Effector memory CD4-positive, alpha-beta T cell (primary cell): ENCODE measurements at places on chromosomes 1 and 21.

GRCh38 chr21:38688068-38688467, 117.7 kb upstream of the ETS2 start:
- no peaks in the 10 kb centered on the region for H3K27me3 ChIP-seq
- H3K27ac ChIP-seq, result no peak overlapping the region
- H3K4me3 ChIP-seq, result no peak overlapping the region
- H3K36me3 ChIP-seq, result no peaks in the 10 kb centered on the region

DNA sequence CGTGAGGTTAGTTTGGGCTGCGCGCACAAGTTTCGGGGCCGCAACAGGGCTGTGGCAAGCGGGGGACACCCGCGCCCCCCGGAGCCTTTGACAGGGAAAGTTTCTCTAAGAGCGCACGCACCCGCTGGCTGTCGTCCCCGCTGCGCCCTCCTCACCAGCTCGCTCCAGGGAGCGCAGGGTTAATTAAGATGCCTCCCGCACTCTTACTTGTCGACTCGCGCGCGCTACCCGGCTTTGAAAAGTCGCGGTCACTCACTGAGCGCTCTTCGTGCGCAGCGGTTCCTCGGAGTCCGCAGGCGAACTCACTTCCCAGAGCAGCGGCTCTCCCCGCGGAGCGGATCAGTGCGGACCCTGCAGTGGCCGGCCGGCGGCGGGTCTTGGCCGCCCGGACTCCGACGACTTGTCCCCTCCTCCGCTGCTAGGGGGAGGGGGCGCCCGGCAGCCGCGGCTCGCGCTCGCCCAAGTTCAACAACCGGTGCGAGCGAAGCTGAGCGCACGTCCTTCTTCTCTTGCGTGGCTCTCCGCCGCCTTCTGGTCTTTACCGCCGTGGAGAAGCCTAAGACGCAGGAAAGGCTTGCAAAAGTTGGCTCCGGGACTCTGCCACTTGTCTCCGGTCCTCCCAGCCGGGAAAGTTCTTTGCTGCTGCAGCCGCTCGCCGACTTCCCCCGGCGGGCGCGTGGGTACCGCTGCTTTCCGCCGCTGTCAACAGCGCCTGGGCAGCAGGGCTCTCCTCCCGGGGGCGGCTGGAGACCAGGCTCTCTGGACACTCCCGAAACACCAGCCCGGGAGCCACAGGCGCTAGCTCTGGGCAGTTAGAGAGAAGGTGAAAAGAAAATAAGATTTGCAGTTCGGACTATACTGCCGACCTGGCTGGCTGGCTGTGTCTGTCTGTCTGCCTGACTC, 506 bp downstream of the JUN start:
- H3K36me3 ChIP-seq, result no peaks in the 10 kb centered on the region
- peaks cover 15% of the 10 kb centered on the region for H3K4me1 ChIP-seq
- peak; percentile 6 for DNase-seq
- no peaks in the 10 kb centered on the region for H3K27me3 ChIP-seq

DNA sequence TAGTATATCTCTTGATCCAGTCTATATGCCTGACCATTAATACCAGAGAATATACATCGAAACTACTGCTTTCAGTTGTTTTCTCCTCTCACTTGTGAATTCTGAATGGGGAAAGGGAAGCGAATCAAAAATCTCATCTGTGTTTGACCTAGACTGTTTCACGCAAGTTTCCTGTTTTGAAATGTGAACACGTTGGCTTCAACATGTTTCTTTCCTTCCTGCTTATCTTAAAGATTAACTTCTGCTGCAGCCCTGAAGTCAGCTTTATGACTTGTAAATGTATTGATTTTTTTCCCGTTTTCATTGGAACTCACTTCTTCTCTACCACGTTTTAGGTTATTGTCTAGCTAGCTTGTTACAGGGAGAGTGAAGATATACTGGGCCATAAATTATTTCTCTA, 49.9 kb downstream of the SNX27 start:
- H3K4me1 ChIP-seq, result no peaks in the 10 kb centered on the region
- no peaks in the 10 kb centered on the region for H3K27me3 ChIP-seq
- DNase-seq, result no peak
- H3K4me3 ChIP-seq, result no peak overlapping the region
- peaks cover 28% of the 10 kb centered on the region for H3K36me3 ChIP-seq

DNA sequence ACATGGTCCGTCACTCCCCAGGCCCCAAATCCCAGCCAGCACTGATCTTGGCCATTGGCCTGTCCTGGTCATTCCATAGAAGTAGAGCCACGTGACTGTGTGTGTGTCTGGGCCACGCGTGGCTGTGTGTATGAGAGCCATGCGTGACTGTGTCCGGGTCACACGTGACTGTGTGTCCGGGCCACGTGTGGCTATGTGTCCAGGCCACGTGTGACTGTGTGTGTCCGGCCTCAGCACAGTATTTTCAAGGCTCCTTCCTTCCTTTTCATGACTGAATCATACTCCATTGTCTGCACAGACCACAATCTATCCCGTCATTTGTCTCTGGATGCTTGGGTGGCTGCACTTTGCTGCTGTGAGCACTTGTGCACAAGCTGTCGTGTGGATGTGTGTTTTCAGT, 67.4 kb downstream of the SKI start:
- H3K36me3 ChIP-seq, result no peaks in the 10 kb centered on the region
- H3K27me3 ChIP-seq, result no peaks in the 10 kb centered on the region
- H3K4me1 ChIP-seq, result peaks cover 91% of the 10 kb centered on the region

DNA sequence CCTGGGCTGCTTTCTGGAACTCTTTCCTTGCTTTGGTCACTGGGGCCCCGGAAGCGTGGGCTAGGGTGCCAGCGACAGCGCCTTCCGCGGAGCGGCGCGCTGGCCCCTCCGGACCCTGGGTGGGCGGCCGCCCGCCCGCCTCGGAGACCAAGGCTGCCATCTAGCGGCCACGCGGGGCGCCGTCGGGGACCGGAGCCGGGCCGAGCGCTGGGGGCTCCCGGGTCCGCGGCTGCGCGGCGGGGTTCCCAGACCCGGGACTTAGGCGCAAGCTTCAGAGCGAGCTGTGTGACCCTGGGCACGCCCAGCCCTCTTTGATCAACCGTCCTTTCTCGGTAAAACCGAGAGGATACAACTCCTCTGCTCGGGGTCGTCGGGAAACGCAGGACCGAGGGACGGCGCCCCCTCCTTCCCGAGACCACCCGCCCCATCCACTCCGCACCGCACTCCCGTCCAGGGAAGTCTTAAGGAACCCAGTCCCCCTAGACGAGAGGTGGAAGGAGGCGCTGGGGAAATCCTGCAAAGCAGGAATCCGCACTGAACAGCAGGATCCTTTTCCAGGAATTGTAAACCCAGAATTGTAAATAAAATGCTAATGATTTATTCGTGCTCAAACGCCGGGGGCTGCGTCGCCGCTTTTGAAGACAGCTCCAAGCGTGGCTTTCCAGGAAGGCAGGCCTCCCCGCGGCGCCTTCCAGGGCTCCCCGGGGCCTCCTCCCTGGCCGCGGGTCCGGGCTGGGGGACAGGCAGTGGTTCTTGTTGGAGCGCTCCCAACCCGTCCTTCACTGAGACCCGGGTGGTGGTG, 41.2 kb downstream of the RRAGC start:
- no peak overlapping the region for H3K27ac ChIP-seq
- H3K4me3 ChIP-seq, result no peak overlapping the region
- H3K27me3 ChIP-seq, result peaks cover 43% of the 10 kb centered on the region
- no peaks in the 10 kb centered on the region for H3K36me3 ChIP-seq

- H3K36me3 ChIP-seq, result peaks cover 33% of the 10 kb centered on the region
- no peak overlapping the region for H3K4me3 ChIP-seq
- peak; percentile 2 for DNase-seq
- no peaks in the 10 kb centered on the region for H3K27me3 ChIP-seq
- peaks cover 10% of the 10 kb centered on the region for H3K4me1 ChIP-seq
These were observed 177.0 kb downstream of the CLIC6 start for GRCh38 chr21:34845521-34846451.

- peaks cover 49% of the 10 kb centered on the region for H3K36me3 ChIP-seq
- no peaks in the 10 kb centered on the region for H3K27me3 ChIP-seq
- peak; percentile 37 for DNase-seq
- H3K4me1 ChIP-seq, result peaks cover 1% of the 10 kb centered on the region
These were observed 4.6 kb downstream of the DMAP1 start for GRCh38 chr1:44217809-44218410.

DNA sequence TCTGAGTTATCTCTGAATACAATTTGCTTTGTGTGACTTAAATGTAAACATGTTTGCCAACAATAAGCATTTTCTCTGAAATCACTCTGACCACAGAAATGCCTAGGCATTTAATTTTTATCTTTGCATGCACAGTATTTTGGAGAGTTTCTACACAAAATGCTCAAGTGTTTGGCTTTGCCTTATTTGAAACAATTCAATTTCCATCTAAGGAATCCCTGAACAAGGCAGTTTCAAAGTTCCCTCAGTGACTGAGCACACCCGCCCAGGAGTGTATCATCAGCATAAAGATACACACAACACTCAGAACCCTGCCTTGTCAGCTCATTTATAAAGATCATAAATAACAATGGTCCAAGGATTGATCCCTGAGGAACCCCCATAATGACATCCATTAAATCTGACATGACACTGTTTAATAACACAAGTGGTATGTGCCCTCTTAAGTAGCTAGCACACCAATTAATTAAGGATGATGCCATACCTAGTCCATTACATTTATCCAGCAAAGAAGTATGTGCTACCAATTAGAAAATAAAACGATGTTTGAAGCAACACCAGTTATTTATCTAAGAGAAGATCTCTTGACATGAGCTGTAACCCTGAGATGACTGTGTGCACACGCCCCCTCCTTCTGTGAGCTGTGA, 585.8 kb downstream of the ADGRL2 start:
- no peaks in the 10 kb centered on the region for H3K27me3 ChIP-seq
- H3K4me3 ChIP-seq, result no peak overlapping the region
- H3K36me3 ChIP-seq, result no peaks in the 10 kb centered on the region
- no peak overlapping the region for H3K27ac ChIP-seq
- H3K4me1 ChIP-seq, result no peaks in the 10 kb centered on the region

GRCh38 chr21:46385846-46386733, 62.1 kb downstream of the PCNT start:
- no peak for DNase-seq
- H3K27ac ChIP-seq, result no peak overlapping the region
- H3K4me1 ChIP-seq, result no peaks in the 10 kb centered on the region

DNA sequence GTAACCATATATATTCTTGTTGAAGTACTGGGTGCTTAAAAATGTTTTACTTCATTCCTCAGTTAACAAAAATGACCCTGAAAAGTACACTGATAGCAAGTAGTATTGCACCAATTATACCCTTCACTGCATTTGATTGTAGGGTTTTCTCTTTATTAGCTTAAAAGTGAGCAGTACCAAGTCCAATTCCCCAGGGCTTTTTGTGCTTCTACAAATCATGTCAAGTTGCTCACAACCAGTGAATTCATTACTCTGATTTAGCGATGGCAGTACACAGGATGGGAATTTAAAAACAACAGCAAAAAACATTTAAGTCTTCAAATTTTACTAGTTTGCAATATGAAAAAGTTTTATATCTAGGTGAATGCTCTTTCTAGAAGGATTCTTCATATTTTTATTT, 436.4 kb downstream of the PTBP2 start:
- DNase-seq, result no peak
- no peaks in the 10 kb centered on the region for H3K27me3 ChIP-seq
- no peaks in the 10 kb centered on the region for H3K4me1 ChIP-seq
- H3K27ac ChIP-seq, result no peak overlapping the region
- H3K4me3 ChIP-seq, result no peak overlapping the region

DNA sequence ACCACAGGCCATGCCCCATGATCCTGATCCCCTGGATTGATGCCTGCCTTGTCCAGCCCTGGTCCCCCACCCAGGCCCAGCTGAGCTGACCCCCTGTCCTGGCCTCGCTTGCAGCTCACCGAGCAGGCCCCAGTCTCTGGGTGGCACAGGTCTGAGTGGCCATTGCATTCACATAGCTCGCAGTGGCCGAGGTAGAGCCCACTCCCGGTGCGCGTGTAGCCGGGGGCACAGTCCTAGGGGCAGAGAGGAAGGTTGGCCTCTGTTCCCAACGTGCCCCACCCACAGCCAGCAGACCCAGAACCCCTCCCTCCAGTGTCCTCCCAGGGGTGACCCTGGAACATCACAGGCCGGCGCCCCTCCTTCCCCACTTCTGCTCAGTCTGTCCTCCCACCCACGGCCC, 51.9 kb downstream of the LDLRAD2 start:
- no peak for DNase-seq
- no peaks in the 10 kb centered on the region for H3K4me1 ChIP-seq
- H3K27me3 ChIP-seq, result no peaks in the 10 kb centered on the region
- no peak overlapping the region for H3K27ac ChIP-seq
- H3K4me3 ChIP-seq, result no peak overlapping the region
- H3K36me3 ChIP-seq, result no peaks in the 10 kb centered on the region

- H3K36me3 ChIP-seq, result peaks cover 64% of the 10 kb centered on the region
- DNase-seq, result no peak
- peaks cover 55% of the 10 kb centered on the region for H3K4me1 ChIP-seq
- peak overlapping the region; percentile 40 for H3K27ac ChIP-seq
These were observed 16.2 kb downstream of the LAPTM5 start for GRCh38 chr1:30741239-30741894.

GRCh38 chr1:38587766-38588165, 271.8 kb downstream of the RRAGC start:
- H3K27ac ChIP-seq, result no peak overlapping the region
- H3K4me3 ChIP-seq, result no peak overlapping the region
- no peaks in the 10 kb centered on the region for H3K4me1 ChIP-seq
- H3K27me3 ChIP-seq, result no peaks in the 10 kb centered on the region
- no peak for DNase-seq

DNA sequence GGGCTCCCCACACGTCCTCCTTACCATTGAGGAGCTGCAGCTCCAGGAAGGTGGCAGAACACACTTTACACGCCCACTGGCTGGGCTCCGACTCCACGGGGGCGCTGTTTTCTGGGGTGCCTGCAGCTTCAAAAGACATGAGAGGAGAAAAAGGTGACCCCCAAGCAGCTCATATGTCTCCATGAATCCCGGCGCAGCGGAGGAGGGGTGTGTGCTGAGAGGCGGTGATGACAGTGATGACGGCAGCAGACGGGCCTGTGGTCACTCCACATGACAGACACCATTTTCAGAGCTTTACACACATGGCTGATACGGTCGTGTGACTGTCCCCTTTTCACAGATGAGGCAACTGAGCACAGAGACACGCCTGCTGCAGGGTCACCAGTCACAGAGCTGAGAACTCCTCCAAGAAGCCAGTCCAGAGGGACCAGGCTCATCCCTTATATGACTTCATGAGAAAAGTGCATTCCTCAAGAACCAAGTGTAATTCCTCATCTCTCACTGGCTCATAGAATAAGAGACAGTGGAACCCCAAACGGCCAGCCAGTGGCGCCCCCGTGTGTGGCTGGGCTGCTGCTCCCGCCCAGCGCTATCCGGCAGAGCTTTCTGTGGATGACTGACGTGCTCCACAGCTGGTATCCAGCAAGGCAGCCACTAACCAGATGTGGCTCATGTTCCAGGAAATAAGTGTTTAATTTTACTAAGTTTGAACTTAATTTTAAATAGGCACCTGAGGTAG, 31.9 kb downstream of the PRDM15 start:
- H3K27ac ChIP-seq, result no peak overlapping the region
- DNase-seq, result no peak
- H3K4me3 ChIP-seq, result no peak overlapping the region

DNA sequence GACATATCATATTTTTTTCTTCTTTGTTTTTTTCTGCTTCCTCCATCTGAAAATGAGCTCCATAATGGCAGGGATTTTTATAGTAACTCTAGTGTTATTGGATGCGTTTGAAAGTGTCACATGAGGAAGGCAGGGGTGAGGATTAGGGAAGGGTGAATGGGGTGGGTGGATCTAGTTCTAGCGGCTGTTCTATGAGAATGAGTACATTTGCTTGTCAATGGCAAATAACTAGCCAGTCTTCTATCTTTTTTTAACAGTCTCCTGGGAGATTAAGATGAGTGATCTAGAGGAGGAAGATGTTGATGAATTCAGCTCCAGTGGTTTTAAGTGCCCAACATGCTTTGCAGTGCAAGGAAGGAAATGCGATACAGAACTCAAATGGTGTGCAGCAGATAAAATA, 5.8 kb downstream of the OR14I1 start:
- no peak overlapping the region for H3K27ac ChIP-seq
- no peaks in the 10 kb centered on the region for H3K36me3 ChIP-seq
- peaks cover 1% of the 10 kb centered on the region for H3K27me3 ChIP-seq
- no peak for DNase-seq
